ENCODE measurements at places on chromosomes 1 and 21.

GRCh38 chr1:39900662-39901463 is 854 bp downstream of the MYCL start:
- DNase-seq: no peak

GRCh38 chr1:233738396-233738795 is 124.5 kb downstream of the KCNK1 start:
- no peak for DNase-seq

- DNase-seq: no peak
These were observed 34.5 kb downstream of the LRRN2 start for GRCh38 chr1:204650911-204651570.

- DNase-seq: no peak
These were observed 261.9 kb downstream of the HHIPL2 start for GRCh38 chr1:222286011-222286410.

- DNase-seq: no peak
These were observed 69.4 kb upstream of the MORC3 start for GRCh38 chr21:36250423-36251075.

- no peak for DNase-seq
These were observed 3.4 kb downstream of the LINGO4 start for GRCh38 chr1:151801846-151802245.

GRCh38 chr1:42477775-42478174 is 14.7 kb downstream of the CCDC30 start:
- no peak for DNase-seq

DNA sequence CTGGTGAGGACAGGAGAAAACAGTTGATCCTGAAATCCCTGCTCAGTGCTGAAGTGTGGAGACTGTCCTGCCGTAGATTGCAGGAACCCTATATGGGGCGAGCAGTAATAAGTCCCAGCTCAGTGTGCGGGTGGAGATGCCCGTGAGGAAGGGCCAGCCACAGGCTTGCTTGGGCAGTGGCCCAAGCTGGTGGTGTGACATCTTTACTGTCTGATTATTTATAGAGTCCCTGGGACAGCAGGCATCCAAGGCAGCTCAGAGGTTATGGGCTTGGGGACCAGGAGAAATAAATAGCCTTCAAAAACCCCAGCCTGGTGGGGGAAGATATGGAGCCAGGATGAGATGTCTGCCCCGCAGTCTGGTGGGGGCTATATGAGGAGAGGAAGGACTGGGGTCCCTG is 170.7 kb upstream of the POU3F1 start:
- DNase-seq: no peak

GRCh38 chr1:34140011-34140676 is 24.9 kb downstream of the CSMD2 start:
- no peak for DNase-seq

- no peak for DNase-seq
These were observed 113.0 kb downstream of the WDR3 start for GRCh38 chr1:118042501-118042900.

DNA sequence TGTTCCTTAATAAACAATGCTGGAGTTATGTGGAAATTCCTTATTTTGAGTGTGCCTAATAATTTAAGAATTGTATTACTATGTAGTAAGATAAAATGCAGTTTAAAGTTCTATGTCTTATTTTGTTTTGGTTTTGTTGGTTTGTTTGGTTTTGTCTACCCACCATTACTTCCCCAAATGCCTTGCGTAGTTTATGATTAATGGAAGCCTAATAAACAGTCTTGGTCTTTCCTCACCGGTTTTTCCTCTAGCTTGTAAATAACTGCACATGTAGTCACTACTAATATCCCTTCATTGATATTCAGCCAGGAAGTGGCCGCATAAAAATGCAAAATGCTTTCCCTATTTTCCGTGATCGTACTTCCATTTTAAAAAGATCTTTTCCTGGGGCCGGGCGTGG is 2.9 kb downstream of the SDCCAG8 start:
- DNase-seq: no peak

- DNase-seq: no peak
These were observed 461.7 kb downstream of the PTPRU start for GRCh38 chr1:29698033-29698432.

DNA sequence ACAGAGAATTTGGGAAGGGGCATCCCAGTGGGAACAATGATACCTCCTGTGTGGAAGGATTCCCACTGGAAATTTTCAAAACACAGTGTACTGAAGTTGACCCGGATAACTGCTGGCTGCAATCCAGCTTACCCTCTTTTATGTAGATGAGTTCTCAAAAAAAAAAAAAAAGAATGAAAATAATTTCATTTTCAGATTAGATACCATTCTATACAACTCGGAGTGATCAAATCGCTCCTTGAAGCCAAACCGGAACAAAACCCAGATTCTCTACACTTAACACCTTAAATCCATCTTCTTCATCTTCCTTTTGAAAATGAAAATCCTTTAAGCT is 69.1 kb downstream of the KAZN start:
- DNase-seq: no peak

- DNase-seq: no peak
These were observed 159.6 kb downstream of the NFIA start for GRCh38 chr1:61241973-61242381.

- no peak for DNase-seq
These were observed 75.1 kb upstream of the PGBD5 start for GRCh38 chr1:230501242-230501641.

DNA sequence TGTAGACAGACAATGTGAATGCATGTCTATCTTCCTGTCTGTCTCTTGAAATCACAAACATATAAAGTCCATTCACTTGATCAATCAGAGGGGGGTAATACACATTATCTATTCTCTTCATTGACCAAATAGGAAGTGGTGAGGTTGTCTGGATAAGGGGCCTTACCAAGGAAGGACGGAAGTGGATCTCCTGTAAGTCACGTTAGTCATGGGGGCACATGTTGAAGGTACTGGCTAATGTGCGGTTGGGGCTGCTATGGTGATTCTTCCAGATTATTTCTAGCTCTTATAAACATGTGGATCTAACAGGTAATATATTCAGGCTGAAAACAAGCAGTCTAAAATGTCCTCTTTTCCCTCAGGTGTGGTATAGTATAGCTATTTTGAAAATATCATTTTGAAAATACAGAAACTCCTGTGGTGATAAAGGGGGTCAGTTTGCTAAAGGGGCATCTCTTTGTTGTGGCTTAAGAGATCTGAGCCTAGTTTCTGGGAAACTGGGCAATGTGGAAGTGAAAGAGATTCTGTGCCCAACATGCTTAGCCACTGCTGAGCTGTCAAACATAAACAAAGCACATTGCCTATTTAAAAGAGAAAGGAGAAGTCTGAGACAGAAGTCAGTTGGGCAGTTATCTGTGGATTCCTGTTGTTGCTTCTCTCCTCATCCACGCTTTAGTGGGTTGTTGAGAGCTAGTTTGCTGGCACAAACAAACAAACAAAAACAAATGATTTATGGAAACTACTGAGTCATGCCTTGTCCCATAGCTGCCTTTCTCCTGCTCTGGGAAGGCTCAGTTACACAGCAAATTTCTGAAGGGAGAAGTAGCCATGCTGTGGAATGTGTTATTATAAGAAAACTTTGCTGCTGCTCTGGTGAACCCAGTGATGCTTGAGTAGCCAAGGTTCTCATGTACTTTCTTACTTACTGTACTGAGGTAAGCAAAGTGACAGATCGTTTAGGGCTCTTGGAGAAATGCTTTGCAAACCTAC is 166.9 kb downstream of the HLX start:
- no peak for DNase-seq

- no peak for DNase-seq
These were observed 15.8 kb downstream of the SYNJ1 start for GRCh38 chr21:32712043-32712442.

- DNase-seq: no peak
These were observed 271.5 kb downstream of the TGFB2 start for GRCh38 chr1:218616681-218617080.

GRCh38 chr1:64327119-64327518 is 123.7 kb downstream of the UBE2U start:
- no peak for DNase-seq

GRCh38 chr1:219670426-219671149 is 57.7 kb upstream of the ZC3H11B start:
- DNase-seq: no peak

DNA sequence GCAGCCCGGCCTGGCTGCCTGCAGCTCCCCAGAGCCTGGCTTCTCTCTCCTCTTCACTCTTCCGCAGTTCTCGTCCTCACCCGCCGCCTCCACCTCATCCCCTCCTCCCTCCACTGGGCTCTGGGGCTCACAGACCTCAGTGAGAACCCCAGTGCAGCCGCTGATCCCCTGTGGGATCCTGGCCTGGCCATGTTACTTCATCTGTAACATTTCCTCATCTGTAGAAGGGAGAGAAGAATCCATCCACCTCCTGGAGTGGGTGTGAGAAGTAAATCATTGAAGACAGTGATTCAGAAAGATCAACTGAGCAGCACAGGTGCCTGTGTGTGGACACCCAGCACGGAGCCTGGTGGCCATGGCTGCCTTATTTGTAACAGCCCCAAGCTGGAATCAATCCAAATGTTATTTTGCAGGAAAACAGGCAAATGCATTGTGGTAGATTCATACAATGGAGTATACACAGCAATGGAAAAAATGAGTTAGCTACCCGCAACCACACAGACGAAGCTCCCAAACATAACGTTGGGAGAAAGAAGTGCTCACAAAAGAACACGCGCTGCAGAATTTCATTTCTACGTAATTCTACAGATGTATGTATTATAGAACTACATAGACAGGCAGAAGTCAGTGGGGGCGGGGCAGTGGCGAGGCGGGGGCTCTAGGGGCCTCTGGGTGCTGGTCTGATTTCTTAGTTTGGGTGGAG is 8.7 kb downstream of the LAPTM5 start:
- no peak for DNase-seq

- no peak for DNase-seq
These were observed 71.1 kb downstream of the SETD4 start for GRCh38 chr21:35989138-35989735.

DNA sequence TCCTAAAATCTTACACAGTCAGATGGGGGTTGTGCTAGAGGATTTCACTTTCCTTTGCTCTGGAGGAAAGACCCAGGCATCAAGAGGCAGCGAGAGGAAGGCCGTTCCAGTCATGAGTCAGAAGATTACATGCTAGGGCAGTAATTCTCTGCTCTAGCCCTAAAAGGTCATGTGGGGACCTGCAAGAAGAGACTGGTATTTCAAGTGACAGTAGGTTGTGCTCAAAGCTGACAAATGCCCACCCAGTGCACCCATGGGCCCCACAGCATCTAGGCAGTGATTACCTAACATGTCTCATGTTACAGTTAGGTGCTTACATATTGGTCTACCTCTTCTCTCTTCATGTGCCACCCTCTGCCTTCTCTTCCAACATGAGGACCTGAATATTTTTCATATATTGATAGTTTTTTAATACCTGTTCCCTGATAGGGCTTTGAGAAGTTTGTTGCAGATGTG is 99.7 kb upstream of the BEND5 start:
- DNase-seq: no peak

- no peak for DNase-seq
These were observed 19.7 kb upstream of the CHI3L1 start for GRCh38 chr1:203206129-203206687.

DNA sequence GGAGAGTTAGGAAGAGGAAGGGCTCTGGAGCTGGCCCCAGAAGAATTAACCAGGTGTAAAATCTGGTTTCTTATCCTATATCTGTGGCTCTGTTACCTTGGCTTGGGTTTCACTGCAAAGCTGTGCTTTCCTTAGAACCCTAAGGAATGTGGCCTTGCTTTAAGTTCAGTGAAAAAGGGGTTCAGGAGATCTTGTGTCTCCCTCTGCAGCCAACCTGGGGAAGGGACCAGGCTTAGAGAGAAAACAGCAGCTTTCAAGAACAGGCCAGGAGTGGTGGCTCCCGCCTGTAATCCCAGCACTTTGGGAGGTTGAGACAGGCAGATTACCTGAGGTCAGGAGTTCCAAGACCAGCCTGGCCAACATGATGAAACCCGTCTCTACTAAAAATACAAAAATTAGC is 16.1 kb upstream of the MYCL start:
- DNase-seq: no peak

DNA sequence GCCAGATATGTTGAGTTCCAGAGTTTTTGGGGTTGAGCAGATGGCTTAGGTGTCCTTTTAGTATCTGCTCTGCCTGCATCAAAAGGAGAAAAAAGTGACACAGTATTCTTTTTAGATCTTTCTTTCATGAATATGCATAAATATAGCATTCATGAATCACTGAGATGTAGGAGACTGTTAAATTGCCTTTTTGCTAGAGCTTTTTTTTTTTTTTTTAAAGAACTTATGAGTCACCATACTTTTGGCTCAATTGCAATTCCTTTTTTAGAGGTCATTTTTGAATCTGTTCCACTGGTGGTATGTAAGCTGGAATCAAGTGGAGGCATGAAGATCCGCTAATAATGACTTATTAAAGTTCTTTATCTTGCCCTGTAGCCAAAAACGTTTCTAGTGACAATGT is 480.9 kb upstream of the ZRANB2 start:
- DNase-seq: no peak

GRCh38 chr1:55084257-55084656 is 44.9 kb downstream of the PCSK9 start:
- DNase-seq: no peak

- DNase-seq: no peak
These were observed 14.7 kb upstream of the BOLA1 start for GRCh38 chr1:149884433-149885338.

DNA sequence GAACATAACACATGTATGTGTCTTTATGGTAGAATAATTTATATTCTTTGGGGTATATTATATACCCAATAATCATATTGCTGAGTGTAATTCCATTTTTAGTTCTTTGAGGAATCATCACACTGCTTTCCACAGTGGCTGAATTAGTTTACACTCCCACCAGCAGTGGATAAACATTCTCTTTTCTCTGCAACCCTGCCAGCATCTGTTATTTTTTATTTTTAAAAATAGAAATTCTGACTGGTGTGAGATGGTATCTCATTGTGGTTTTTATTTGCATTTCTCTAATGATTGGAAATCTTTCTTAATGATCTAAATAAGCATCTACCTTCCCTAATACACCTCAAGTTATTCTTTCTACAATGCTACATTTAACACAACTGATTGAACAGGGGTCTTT is 346.2 kb upstream of the LYPLAL1 start:
- DNase-seq: no peak

DNA sequence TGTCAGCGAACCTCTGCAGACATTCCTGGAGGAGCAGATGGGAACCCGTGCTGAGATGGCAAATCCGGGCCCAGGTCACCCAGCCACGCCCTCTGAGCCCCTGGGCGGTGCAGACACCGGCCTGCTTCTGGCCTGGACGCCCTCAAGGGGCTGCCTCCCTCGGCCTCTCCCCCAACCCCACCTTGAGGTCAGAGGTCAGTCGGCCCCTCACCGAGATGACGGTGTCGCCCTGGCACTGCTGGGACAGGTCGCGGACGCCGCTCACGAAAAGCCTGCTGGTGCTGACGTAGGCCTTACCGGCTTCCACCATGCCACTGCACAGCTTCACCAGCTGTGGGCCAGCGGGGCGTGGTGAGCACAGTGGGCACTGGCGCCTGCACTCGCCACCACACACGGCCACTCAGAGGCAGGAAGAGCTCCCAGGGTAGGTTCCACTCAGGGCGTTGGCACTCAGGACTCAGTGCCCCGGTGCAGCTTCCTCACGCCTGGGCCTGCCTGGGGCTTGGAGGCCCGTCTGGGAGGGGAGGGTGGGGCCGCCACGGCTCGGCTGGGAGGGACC is 4.7 kb downstream of the ACAP3 start:
- DNase-seq: no peak

All from activated gamma-delta T cell (primary cell).